Activated naive CD4-positive, alpha-beta T cell treated with anti-CD3 and anti-CD28 coated beads, Interleukin-2, amount 50 U/mL, for 72 hours (primary cell): ENCODE measurements at places on chromosomes 16 and 17.

DNA sequence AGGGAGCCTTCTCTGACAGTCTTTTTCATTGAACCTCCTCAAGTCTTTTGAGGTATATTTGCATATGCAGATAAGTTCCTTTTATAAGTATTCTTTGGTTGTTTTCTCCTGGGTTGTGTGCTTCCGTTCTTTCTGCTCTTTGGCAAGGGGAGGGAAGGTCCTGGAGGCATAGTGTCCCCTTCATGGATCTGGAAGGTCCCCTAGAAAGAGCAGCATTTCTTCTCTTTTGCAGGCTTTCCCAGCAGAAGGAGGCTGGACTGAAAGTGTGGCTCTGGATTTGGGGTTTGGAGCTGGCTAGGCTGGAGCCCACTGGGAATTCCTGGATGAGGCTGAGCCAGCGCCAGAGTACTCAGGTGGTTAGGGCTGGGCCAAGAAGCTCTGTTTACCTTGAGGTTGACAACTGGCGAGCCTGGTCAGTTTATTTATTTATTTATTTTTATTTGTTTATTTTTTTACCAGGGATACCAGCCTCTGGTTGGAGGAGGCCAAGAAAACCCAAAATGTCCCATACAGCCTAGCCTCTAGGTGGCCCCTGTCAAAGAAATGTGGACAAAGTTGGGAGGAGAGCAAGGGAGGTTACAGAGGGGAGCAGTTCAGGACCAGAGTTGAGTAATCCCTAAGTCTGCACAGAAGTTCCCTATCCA lies 5.4 kb upstream of the TOP2A start:
- no peak for DNase-seq

DNA sequence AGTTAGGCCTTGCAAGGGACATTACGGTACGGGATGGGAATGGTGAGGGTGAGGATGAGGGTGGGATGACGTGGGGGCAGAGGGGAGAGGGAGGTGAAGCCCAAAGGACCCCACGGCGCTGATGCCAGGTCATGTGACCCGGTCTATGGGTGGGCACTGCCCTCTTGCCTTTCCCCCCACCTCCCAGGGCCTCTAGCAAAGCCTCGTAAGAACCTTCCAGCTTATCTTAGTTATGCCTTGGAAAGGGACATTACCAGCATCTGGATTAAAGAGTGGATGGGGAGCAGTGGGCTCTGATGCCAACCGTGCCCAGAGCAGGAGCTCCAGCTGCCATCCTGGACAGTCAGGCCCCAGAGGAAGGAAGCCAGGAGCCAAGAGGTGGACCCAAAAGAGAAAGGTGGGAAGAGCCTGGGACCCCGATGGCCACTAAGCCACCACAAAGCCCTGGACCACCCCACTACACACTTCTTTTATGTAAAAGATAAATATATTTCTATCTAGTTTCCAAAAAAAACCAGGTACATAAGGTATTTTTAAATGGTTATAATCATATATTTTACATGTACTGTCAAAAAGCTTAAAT lies 40.9 kb downstream of the TK2 start:
- no peak for DNase-seq

DNA sequence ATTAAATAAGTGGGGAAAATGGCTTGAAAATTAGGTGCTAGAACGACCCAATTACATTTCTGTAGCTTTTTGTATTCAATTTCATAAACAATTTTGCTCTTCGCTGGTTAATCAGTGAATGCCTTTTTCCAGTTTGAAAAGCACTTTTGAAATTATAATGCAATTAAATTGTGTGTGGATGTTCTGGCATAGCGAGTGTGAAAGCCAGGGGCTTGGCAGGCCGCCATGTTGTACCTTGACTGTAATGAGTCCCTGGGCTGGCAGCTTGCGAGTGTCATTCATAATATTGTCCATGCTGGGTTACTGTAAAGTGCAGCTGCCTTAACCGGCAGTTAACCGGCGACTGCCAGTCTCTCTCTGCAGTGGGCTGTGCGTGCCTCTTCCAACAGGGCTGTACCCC lies 177.8 kb downstream of the CCDC182 start:
- no peak for DNase-seq

DNA sequence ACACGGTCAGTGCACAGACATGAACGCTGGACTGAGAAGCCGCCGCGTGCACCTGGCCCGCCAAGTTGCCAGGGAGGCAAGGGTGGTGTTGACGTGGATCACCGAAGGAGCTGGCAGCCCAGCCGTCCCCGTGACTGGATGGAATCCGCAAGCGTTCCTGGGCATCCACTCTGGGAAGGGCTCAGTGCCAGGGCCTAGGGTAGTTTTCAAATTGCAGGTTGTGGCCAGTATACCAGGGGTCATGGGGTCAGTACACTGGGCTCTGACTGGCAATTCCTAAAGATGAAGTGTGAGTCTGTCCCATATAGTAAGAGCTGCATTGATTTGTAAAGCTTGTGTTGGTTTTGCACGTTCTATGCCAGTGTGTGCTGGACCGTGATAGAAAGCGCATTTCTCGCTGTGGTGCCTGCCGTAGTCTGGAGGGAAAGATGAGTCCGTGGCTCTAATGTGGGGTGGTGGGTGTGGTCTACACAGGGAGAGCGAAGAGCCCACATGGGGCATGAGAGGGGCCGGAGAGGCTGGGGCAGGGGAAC lies 21.1 kb upstream of the METRNL start:
- no peak for DNase-seq

GRCh38 chr17:60155815-60156214 lies 6.0 kb downstream of the CA4 start:
- DNase-seq = no peak

DNA sequence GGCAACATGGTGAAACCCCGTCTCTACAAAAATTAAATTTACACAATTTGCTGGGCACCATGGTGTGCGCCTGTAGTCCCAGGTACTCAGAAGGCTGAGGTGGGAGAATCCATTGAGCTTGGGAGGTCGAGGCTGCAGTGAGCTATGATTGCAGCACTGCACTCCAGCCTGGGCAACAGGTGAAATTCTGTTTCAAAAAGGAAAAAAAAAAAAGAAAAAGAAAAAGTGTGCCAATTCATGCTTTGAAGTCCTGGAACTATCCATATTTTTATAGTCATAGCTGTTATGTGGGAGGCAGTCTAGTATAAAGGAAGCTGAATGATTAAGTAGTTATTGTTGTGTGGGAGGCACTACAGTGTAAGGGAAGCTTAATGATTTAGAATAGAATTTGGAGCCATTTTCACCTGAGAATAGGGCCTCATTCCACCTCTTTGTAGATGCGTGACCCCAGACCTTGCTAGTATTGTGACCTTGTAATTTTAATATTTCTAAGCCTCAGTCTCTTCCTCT lies 31.6 kb downstream of the IQCK start:
- DNase-seq = no peak

DNA sequence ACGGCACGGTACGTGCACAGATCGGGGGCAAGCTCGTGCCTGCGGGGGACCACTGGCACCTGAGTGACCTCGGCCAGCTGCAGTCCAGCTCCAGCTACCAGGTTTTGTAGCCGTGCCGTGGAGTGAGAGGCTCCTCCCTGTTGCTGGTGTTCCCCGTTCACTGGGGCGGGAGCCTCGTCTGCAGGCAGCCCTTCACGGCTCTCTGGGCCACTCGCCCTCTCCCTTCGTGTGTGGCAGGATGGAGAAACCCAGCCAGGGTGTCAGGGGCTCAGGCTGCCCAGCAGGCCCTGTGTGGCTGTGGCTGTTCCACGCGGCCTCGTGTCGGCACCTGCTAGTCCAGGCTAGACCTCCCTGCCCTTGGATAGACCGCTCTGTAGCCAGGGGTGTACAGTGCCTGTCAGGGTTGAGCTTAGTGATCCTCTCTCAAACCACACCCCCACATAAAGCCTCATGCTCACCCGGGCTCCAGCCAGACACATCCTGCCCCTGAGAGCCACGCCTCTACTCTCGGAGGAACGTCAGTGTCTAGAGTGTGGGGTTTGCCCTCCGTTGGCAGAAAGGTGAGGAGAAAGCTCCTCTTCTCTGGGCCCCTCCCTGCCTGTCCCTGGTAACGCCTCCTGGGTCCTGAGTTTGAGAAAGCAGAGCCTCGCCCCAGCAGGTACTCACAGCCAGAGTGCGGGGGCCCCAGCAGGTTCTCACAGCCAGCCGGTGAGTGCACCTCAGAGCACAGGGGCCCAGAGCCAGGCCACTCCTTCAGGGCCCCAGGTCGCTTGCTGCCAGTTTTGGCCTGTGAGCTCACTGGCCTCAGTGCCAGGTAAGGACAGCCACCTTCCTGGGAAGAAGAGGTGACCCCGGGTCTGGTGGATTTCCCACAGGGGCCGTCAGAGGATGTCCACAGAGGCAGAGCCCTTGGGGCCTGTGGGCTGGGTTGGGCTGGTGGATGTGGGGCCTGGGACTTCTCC lies 27.7 kb downstream of the NME3 start:
- DNase-seq = no peak

DNA sequence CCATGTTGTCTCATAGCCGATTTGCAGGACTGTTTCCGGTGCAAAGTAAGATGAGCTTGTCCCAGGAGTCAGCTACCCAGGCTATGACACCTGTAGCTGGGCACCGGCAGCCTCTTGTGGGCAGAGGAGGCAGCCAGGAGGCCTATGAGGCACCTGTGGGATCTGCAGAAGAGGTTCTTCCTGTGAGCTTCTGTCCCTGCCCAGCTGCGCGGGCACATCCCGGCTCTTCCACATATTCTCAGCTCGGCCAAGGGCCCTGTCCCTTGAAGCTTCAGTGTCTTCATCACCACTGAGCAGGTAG lies 21.3 kb upstream of the CAPN15 start:
- DNase-seq = no peak

DNA sequence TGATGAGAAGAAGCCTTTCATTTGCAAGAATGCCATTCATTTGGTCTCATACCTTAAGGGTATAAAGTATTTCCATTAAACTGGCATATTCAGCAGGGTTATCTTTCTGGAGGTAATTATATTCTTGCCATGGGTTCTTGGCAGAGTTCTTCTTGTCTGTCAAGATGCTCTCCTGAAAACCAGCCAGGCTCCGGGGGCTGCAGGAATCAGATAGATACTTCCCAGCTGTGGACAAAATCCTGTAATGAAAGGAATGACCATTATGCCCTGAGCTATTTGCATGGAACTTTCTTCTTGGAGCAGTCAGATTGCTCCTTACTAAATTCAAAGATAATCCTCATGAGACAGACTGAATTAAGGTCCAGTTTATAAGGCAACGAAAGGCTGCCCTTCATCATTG lies 47.0 kb downstream of the COG7 start:
- DNase-seq = no peak

DNA sequence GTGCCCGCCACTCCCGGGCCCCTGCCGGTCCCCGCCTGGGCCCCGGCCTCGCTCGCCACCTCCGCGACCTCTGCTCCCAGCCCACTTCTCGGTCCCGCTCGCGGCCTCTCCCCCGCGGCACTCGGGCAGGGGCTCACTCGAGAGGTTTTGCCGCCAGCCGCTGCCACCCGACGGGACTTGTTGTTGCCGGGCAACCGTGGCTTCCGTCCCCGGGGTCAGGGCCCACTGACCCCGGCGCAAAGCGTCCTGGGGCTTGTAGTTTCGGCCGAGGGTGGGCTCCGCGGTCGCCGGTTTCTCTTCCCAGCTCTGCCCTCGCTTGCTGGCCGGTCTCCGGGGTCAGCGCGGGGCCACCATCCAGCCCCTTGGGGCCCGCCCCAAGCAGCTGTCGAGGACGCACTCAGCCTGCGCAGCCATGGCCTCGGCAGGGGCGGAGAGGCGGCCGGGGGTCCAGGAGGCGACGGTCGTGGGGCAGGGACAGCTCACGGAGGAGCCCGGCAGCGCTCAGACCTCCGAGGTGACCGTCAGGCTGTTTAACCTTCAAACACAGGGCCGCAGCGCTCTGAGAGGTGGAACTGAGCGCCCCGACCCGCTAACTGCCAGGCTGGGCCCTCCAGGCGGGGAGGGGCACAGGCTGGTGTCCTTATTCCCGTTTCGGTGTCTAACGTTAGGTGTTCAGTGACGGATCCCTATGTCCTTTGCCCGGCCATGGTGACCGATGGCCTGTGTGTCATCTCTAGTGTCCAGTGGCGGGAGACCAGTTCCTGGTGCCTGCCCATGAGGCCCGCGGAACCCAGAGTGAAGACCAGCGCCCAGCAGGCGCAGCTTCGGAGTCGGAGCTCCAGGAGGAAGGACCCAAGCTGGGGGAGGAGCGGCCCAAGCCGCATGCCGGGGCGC lies at the start of the genes C16orf86 and ENKD1:
Gene C16orf86 (plus strand): TSS at position 256 of the 894 bp plus-strand sequence. CDS start 157 bp downstream, at position 413.
Gene ENKD1 (minus strand): TSS at position 192 of the 894 bp plus-strand sequence. CDS start 308 bp downstream, outside the sequence.
- DNase-seq = no peak
